ENCODE measurements at places on chromosomes 12 and 14.

GRCh38 chr14:36582011-36582873 is at the start of gene NKX2-8:
NKX2-8 (minus strand) TSS chr14:36582614; CDS start chr14:36582389, 225 bp downstream.
- peak; percentile 47 for DNase-seq

- no peak for DNase-seq
Measured at GRCh38 chr12:77845831-77846230, 15.1 kb downstream of the NAV3 start.

- no peak for DNase-seq
Measured at GRCh38 chr14:91872517-91873470, 5.5 kb upstream of the TC2N start.

GRCh38 chr12:28891126-28891525 is 258.0 kb upstream of the FAR2 start:
- DNase-seq: no peak

GRCh38 chr14:26845151-26845818 is 247.5 kb upstream of the NOVA1 start:
- no peak for DNase-seq

- DNase-seq: no peak
Measured at GRCh38 chr12:125145196-125145595, 80.0 kb downstream of the AACS start.

DNA sequence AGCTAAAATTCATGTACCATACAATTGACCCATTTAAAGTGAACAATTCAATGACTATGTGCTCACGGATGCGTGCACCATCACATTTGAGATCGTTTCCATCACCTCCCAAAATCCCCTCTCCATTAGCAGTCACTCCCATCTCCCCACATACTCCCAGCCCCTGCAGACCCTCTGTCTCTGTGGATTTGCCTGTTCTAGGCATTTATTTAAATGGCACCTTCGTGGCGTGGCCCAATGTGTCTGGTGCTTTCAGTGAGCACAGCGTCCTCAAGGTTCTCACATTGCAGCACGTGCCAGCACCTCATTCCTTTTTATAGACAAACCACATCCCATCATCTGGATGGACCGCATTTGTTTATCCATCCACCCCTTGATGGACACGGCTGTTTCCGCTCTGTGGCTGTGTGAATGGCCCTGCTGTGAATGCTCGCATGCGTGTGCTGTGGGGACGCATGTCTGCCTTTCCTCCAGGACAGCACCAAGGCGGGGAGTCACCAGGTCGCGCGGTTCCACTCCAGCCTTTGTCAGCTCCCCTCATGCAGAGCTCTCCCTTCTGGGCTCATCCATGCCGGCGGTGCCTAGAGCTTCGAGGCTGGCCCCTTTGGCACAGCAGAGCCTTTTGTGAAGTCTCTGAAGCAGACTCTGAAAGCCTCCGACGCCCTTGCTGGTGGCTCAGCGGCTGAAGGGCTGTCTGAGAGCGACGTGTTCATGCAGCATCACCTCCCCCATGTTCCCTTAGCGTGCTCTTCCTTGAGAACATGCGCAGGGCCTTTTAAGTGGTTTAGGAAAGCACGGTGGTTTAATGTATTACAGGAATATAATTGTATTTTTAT is 184.4 kb downstream of the KIF26A start:
- DNase-seq: no peak

- DNase-seq: no peak
Measured at GRCh38 chr12:85507456-85507855, 227.4 kb downstream of the ALX1 start.

DNA sequence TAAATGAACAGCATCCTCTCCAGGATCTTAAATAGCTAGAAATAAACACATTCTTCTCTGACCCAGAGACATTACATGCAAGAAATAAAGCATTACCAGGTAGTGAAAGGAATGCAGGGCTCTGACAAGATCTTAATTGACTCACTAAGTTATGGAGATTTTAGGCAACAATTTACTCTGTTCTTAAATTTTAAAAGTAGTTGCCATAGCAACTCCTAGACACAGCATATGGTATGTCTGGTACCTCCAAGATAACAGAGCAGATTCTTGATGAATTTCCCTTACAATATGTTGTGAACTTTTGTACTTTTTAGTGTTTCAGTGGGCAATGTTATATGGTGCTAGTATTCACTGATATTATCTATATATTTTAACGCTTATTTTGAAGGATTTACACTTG is 76.7 kb upstream of the G2E3 start:
- peak; percentile 75 for DNase-seq

GRCh38 chr14:100076133-100076532 is 10.9 kb downstream of the EVL start:
- peak; percentile 94 for DNase-seq

DNA sequence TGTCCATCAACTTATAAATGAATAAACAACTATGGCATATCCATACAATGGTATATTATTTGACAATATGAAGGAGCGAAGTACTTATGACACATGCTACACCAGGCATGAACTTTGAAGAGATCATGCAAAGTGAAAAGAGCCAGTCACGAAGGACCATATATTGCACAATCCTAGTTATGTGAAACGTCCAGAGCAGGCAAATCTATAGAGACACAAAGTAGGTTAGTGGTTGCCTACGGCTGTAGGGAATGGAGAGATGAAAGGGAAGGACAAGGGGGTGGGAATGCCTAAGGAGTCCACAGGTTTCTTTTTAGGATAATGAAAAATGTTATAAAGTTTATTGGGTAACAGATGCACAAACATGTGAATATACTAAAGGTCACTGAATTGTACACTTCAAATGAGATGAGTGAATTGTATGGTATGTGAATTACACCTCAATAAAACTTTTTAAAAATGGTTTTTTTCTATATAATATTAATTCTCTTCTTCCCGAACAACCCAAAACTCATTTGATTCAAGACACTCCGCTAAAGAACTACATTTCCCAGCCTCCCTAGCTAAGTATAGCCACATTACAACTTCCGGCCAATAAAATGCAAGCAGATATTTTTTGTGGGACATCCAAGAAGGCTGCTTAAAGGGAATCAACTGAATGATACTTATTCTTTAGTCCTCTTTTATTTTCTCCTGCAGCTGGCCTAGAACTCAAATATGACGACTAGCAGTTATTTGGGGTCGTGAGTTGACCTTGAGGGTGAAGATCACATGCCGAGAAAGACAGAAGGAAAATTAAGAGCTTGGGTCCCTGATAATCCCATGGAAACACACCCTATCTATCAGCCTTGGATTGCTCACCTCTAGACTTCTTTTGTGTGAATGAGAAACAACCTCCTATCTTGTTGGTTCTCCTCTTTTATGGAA is 187.2 kb downstream of the TTC8 start:
- DNase-seq: peak; percentile 30

DNA sequence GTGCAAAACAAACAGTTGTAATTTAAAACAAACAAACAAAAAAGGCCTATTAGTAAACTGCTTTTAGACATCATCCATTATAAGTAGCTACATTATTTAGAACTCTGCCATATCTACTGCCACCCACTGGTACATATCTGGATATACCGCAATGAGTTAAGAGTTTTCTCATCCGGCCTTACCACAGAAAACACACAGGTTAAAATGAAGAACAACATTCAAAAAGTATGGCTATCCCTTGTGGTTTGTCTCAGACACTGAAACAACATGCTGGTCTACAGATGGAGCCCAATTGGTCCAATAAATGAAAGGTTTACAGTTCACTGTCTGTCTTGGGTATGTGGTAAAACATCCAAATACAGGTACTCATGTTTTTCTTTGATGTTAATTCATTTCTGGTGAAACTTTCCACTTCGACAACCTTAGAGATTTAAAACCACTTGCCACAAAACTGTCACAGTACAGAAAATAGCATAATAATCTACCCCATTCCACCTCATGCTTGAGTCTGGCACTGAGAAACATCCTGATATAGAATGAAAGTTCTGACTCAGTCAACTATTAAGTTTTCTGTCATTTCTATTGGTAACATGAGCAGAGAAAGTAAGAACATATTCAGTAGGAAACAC is 354.3 kb downstream of the CEP128 start:
- peak; percentile 60 for DNase-seq

GRCh38 chr12:51345681-51346080 is 798 bp downstream of the CELA1 start:
- DNase-seq: no peak

DNA sequence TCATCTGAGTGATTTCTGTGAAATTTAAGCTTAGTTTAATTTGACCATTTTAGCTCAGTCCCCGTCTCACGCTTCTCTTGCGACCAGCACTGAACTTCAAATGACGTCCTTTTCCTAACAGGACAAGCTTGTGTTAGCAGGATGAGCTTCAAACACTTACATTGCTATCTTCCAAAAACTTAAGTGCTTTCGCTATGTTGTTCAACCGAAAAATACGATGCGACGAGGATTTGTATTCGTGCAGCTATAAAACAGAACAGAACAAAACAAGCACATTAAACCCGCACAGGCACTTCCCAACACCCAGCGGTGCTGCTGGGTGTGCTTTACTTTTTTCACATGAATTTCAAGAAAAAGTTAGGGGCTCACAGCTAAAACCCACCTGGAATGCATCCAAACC is 64.2 kb upstream of the DICER1 start:
- no peak for DNase-seq

GRCh38 chr14:61526405-61527312 is 168.7 kb upstream of the HIF1A start:
- DNase-seq: no peak

DNA sequence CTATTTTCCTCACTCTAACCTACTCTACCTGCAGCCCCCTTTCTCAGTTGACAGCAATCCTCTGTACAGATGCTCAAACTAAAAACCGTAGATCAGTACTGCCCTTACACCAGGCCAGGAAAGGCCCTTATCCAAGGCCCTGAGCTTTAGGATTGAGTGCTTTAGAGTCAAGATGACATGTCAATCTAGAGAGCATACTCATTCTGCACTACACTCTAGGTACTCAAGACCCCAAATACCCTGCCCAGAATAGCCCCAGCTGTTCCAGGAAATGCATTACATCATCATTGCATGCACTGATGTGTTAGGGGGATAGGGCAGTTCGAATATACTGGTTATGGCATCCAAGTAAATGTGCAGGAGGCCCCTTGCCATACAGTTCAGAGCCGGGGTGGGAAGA is 3.5 kb upstream of the PHLDA1 start:
- no peak for DNase-seq

- DNase-seq: no peak
Measured at GRCh38 chr14:102138535-102138934, 1.2 kb upstream of the WDR20 start.

- no peak for DNase-seq
Measured at GRCh38 chr12:109137055-109137454, 20.7 kb downstream of the ACACB start.

DNA sequence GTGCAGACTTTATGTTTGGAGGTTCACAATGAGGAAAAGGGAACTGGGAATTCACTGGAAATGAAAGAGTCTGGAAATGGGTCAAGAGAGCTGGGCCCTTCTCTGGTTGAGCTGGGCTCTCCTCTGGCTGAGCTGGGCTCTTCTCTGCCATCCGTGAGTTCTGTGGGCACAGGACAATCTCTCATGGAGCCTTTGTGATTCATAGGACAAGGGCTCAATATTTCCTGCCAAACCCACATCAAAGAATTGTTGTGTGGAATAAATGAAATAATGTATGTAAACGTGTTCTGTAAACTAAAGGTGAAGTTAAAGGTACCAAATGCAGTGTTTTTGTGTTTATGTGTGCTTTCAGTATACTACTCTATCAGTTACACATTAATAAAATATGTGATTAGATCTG is 95.5 kb upstream of the OVCH1 start:
- DNase-seq: no peak

GRCh38 chr14:77088219-77088618 is 9.8 kb upstream of the CIPC start:
- peak; percentile 99 for DNase-seq

- DNase-seq: peak; percentile 50
Measured at GRCh38 chr12:121628037-121628436, 1.7 kb downstream of the ORAI1 start.

DNA sequence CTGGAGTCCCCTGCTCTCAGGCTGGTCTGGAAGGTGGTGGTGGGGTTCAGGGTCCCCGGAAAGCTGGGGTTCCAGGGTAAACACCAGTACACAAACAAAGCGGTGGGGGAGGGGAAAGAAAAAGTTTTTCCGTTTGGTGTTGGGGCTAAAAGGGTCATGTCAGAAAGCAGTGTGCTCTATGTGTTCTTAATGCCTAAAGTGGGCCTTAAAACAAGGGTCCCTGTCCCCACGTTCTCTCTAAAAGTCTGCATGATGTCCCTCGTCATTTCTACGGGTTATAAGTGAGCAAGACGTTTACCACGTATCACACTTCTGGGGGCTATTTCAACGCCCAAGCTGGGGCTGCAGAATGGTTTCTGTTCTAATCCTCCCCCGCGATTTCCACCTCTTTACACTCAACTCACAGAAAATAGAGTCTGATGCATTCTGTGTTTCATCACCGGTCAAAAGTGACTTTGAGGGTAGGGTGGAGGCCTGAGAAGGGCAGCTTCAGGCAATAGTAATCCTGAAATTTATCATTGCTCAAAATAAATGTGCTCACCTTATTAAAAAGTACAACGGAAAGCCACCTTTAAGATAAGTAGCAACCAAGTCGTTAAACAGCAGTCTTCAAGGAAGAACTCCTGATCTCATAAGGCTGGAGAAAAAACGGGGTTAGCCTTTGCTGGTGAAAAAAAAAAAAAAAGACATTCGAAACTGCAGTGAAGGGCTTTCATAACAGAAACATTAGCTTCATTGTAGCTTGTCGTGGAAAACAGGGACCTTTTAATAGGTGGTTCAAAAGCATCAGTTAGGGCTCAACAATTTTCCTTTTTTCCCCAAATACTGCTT is 63.9 kb upstream of the PTGR2 start:
- no peak for DNase-seq

GRCh38 chr12:56188778-56189098 is 545 bp downstream of the SMARCC2 start:
- DNase-seq: peak; percentile 42

GRCh38 chr14:89452281-89452680 is 35.2 kb upstream of the FOXN3 start:
- no peak for DNase-seq

DNA sequence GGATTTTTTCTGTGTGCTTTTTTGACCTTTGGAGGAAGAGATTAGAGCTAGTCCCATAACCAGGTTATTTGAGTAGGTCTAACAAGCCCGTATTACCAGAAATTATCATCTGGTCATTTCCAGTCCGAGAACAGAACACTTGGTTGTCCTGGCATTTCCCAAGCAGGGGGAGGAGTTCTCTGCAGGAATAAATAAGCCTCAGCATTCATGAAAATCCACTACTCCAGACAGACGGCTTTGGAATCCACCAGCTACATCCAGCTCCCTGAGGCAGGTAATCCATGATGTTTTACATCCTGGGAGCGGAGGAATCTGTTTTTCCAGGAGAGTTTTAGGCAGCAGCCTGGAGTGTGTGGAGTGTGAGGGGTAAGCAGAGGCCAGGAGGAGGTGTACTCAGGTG is at the start of gene SERPINA3:
TSS of gene SERPINA3 (plus strand) at position 218 of the 400 bp plus-strand sequence. CDS start 2,051 bp downstream, outside the sequence.
- DNase-seq: no peak

- no peak for DNase-seq
Measured at GRCh38 chr14:36718216-36718615, 56.6 kb downstream of the PAX9 start.

GRCh38 chr12:110403976-110404682 is 621 bp upstream of the ANAPC7 start:
- DNase-seq: peak; percentile 84

DNA sequence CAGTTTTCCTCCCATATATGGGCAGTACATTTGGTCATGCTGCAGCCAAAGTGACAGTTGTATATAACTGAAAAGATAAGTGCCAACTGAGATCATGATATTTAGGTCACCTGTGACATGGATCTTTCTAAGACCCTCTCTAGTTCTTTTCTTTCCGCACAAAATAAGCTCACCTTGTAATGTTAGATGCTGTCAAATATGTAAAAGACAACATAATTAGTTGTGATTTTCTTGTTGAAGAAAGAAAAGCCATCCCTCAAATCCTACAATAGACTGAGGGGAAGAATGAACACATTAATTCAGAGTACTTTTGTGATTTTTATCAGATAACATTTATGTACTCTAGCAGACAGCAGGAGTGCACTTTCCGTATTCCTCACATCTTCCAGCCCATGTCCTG is 37.4 kb downstream of the OVCH1 start:
- DNase-seq: no peak

Data from mesendoderm (in vitro differentiated cells).